ENCODE measurements at places on chromosomes 5 and 9. TPM values are rescaled to one million over a fixed set of nuclear protein-coding genes. Genes with fewer than 3 reads are reported as not detected.

- no peak for DNase-seq
These were observed 730.0 kb downstream of the MAT2B start for GRCh38 chr5:164235300-164235891.

DNA sequence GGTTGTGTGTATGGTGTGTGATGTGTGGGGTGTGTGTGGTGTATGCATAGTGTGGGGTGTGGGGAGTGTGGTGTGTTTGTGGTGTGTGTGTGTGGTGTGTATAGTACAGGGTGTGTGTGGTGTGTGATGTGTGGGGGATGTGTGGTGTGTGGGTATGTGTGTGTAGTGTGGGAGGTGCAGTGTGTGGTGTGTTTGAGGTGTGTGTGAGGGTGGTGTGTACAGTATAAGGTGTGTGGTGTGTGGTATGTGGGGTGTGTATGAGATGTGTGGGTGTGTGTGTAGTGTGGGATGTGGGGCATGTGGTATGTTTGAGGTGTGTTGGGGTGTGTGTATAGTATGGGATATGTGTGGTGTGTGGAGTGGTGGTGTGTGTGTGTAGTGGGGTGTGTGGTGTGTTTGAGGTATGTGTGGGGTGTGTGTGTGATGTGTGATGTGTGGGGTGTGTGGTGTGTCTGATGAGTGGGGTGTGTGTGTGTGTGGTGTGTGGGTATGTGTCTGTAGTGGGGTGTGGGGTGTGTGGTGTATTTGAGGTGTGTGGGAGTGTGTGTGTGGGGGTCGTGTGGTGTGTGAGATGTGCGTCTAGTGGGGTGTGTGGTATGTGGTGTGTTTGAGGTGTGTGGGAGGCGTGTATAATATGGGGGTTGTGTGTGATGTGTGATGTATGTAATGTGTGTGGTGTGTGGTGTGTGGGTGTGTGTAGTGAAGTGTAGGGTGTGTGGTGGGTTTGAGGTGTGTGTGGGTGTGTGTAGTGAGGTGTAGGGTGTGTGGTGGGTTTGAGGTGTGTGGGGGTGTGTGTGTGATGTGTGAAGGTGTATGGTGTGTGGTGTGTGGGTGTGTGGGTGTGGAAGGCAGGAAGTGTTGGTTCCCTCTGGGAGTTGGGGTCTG, 8.6 kb downstream of the ECSCR start:
- DNase-seq: no peak

- DNase-seq: no peak
These were observed 990.6 kb upstream of the TYRP1 start for GRCh38 chr9:11702548-11702947.

FBXW2 gene
- 56.6 TPM for total RNA-seq

DNA sequence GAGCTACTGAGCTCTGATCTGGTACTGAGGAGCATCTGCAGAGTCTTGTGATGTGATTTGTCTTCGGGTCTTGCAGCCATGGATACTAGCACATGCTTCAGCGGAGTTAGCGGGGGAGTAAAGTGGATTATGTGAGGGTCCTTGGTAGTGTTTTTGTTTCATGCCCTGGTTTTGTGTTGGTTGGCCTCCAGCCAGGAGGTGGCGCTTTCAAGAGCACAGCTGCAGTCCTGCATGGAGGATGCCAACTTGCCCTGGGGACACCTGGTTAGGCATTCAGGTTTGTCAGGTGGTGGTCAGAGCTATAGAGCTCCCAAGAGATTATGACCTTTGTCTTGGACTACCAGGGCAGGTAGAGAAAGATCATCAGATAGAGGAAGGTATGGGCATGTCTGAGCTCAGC, 185.8 kb upstream of the CDH6 start:
- no peak for DNase-seq

DNA sequence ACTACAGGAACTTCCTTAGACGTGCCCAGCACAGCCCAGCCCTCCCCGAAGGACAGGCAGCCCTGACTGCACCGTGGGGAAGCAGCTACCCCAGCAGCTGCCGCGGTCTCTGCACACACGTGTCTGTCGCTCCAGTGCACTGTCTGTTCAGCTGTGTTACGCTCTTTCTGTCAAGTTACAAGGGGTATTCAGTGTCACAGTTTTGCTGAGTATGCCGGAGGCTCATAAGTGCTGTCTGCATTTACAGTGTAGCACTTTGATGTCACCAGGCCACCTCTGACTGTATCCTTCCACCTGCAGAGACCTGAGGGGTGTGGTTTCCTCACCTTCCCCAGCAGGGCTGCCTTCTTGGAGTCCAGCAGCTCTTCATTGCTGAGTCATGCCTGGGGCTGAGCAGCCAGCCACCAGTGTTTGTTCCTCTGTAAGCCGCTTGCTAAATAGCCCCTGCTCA, 126.8 kb downstream of the EHMT1 start:
- DNase-seq: no peak

- no peak for DNase-seq
These were observed 47.7 kb downstream of the UGCG start for GRCh38 chr9:111944241-111944866.

PHYHD1 gene
- total RNA-seq: 37.8 TPM

GRCh38 chr5:1316588-1317340, 21.9 kb upstream of the TERT start:
- no peak for DNase-seq

GRCh38 chr9:29389421-29389820, 1816.1 kb upstream of the C9orf72 start:
- no peak for DNase-seq

- no peak for DNase-seq
These were observed 26.9 kb downstream of the TCERG1 start for GRCh38 chr5:146474065-146474464.

DNA sequence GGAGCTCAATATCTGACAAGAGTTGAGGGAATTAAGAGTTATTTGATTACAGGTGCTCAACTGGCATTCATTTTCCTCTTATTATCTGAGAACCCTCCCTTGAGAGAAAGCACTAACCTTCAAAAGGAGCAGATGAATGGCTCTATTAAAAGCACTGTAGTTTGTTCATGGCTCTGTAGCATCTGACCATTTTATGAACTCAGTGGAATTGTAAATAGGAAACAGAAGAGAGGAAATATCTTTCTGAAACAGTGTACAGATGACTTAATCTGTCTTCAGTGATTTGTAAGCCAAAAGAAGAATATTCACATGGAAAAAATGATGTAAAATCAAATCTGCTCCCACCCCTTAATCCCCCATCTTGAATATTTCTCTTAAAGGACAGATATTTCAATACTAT, 810.4 kb upstream of the GRAMD2B start:
- no peak for DNase-seq

DNA sequence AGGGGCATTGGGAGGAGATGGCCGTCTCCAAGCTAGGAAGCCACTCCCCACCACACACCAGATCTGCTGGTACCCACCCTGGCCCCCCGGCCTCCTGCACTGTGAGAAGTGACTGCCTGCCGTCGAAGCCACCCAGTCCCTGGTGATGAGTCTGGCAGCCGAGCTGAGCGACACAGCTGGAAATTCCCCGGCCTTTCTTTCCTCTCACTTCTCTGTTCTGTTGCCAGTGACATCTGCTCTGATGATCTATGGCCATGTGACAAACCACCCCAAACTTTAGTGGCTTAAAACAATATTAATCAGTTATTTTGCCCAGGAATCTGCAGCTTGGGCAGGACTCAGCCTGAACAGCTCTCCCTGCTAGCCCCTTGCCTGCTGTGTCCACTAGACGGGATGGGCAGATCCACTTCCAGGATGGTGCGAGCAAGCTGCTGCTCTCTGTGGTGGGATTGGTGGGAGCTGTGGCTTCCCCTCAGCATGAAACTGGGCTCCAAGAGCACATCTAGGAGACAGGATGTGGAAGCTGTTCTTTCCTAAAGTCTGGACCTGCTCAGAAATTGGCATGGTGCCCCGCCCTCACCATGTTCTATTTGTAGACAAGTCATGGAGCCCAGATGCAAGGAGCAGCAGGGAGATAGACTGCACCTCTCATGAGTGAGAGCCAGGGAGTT, 211.2 kb downstream of the GADD45G start:
- DNase-seq: no peak

- no peak for DNase-seq
These were observed 718.0 kb upstream of the CDH10 start for GRCh38 chr5:25362799-25363198.

DNA sequence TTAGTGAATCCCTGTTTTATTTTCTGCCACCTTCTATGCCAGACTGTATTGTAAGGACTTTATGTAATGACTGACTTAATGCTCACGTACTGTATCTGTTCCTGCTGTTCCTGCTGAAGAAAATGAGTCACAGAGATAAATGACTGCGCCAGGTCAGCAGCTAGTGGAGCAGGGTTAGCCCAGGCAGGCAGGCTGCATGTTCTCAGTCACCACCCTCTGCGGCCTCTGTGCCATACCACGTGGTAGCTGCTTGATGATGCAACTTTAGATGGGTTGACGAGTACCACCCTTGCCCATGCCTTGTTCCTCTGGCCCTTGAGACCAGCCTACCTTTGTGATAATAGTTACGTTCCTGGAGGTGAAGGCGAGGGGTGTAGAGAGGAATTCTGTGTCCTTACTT, 161.9 kb downstream of the TRIO start:
- no peak for DNase-seq

Data from tibial nerve (tissue), 4 donors.